ENCODE measurements at places on chromosomes 6 and 20.

GRCh38 chr6:32969685-32970412 is 1.5 kb downstream of the BRD2 start:
- DNase-seq, result peak; percentile 96

DNA sequence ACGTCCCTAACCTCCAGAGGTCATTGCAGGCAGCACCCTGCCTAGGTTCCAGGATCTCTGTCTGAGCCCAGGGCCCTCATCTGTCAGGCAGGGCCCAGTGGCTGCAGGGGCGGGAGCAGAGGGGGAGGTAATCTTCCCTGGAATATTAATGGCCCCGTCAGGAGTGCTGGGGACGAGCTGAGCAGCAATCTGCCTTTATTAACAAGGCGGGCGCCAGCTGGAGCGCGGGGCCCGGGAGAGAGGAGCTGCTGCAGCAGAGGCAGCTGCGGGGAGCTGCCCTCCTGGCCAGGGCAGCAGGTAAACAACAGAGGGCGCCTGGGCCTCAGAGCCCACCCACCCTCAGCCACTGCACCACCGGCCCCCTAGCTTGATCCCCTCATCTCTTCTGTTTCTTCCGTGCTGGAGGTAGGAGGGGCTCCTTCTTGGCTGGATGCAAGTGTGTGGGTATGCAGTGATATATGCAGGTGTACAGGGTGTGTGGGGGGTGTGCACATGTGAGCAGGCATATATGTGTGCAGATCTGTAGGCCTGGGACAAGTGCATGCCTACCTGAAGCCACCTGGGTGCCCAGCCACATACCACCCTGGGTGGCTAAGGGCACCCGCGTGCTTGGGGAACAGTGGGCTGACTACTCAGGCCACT is 131.8 kb upstream of the MLN start:
- no peak for DNase-seq

DNA sequence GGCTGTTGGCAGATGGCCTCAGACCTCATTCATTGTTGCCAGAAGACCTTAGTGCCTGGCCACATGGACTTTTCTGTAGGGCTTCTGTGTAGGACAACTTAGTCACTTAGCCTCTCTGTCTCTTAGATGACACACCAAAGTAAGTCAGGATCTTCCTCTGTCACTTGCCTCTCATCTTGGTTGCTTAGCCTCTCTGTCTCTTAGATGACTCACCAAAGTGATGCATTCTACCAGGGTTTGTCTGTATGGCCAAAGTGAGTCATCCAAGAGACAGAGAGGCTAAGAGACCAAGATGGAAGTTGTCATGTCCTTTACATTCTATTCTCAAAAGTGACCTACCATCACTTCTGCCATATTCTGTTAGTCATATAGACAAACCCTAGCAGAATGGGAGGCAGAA is 255.9 kb upstream of the DEFB112 start:
- peak; percentile 62 for DNase-seq

DNA sequence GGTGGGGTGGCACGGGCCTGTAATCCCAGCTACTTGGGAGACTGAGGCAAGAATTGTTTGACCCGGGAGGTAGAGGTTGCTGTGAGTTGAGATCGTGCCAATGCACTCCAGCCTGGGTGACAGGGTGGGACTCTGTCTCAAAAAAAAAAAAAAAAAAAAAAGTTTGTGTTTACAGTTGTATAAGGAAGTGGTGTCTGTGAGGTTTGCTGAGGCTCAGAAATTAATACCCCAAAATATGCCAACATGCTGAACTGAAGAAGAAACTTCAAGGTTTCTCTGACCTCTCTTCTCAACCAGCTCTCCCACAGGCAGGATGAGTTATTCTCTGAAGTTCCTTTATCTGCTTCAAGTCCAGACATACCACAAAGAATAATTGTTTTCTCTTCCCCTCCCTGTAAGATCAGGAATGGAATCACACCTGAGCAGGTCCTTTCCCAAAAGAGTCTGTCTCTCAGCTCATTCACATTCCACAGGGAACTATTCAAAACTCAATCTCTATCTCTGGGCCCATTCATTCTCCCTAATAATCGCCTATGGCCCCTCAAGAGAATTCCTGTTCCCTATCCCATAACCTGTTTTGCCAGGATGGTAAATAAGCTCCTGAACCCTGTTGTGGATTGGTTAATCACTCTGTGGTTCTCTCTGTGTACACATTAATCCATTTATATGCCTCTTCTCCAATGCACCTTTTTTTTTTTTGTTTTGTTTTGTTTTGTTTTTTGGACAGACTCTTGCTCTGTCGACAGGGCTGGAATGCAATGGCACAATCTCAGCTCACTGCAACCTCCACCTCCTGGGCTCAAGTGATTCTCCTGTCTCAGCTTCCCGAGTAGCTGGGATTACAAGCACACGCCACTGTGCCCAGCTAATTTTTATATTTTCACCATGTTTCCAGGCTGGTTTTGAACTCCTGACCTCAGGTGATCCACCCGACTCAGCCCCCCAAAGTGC is 17.4 kb upstream of the KIFC1 start:
- DNase-seq, result no peak

DNA sequence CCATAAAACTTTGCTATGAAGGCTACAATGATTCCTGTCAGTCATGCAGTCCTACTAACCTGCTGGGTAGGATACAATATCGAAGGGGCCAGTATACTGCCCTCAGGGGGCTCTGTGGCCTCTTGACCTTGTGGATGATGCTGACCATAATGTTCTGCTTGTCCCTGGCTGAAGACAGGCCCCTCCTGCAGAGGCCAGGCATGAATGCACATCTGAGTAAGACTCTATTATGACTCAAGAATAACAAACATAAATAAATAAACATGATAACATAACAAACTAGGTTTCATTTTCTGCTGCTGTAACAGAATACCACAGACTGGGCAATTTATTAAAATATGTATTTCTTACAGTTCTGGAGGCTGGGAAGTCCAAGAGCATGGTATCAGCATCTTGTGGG is 44.0 kb upstream of the POU5F1 start:
- DNase-seq, result no peak

GRCh38 chr20:346640-347316 is at the start of gene NRSN2:
NRSN2 (plus strand) TSS chr20:347111; CDS start chr20:349644, 2,533 bp downstream.
- DNase-seq, result peak; percentile 50
